Kasumi-1 (cell line): ENCODE measurements at places on chromosomes 7 and 10.

DNA sequence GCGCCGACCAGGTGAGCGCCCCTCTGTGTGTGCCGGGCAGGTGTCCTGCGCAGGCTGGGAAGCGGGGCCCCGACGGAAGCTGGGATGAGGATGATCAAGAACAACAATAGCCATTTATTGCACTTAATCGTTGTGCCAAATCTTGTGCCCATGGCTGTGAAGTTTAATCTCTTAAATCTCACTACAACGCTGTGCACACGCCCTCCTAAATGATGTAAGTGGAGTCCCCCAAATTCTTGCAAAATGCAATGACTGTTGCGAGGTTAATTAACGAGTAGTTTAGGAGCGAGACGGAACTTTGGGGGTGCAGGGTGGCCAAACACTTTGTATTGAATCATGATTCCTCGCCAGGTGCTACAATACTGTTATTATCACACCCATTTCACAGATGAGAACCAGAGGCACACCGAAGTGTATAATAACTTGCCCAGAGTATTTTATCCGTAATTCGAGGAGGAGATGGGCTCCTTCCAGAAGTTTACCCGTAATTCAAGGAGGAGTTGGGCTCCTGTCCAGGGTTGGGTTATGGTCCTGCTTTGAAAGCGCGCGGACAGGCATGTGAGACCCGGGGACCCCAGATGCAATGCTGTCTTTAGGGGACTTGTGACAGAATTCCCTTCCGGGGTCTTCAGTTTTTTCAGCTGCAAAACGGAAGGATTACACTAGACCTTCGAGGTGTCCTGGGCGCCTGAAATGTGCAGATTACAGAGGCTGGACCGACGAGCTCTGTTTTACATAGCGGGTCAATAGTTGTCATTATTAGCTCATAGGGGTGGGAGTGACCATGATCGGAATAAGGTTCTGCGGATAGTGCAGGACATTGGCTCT is 1.0 kb downstream of the FFAR4 start:
- DNase-seq = no peak

- peak; percentile 37 for DNase-seq
Measured at GRCh38 chr10:24418532-24418931, 209.6 kb downstream of the KIAA1217 start.

GRCh38 chr7:155645662-155646061 is 1.2 kb downstream of the RBM33 start:
- no peak for DNase-seq

GRCh38 chr10:1240341-1240775 is 184.2 kb downstream of the WDR37 start:
- DNase-seq = peak; percentile 77

DNA sequence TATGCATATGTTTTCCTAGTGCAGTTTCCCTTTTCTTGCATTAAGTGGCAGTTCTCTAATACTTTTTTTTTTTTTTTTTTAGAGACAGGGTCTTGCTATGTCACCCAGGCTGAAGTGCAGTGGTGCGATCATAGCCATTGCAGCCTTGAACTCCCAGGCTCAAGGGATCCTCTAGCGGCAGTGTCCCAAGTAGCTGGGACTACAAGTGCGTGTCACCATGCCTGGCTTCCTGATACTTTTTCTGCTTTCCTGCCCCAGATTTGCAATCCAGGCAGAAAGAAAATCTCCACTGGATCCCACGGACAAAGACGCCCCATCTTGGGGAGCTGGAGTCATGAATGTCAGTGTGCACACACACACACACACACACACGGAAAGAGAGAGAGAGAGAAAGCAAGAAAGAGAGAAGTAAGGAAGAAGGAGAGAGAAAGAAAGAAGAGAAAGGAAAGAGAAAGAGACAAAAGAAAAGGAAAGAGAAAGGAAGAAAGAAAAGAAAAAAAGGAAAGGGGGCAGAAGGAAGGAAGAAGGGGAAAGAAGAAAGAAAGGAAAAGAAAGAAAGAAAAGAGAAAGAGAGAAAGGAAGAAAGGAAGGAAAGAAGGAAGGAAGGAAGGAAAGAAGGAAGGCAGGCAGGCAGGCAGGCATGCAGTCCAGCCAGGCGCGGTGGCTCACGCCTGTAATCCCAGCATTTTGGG is 37.5 kb upstream of the OCM2 start:
- peak; percentile 59 for DNase-seq

DNA sequence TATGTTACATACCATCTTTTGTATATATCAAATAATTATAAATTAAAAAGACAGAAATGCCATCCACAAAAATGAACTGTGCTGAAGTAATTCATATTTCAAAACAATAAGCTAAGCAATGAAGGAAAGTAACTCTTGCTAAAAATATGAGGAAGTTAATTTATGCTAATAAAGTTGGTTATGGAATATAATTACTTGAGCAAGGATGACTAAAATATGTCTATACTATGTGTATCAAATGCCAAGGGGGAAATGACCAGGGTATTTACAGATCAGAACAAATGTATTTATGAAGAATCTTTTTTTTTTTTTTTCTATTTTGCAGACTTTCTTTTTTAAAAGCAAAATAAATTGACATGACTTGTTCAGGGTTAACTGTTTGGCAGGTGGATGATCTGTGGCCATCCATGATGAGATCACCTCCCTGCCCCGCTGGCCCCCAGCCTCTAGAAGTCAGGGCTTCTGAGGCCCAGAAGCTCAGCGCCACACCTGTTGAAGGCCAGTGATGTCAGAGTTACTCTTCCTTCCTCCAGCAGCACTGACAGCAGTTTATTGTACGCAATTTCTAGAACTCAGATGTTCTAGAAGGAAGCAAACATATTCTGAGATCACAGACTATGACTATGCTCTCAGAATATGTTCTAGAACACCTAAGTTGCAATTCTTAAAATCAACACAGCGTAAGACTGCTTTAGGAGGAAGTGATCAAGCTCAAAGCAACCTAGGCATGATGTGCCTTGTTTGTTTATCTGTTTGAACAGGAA is 196.1 kb upstream of the KLF14 start:
- no peak for DNase-seq

GRCh38 chr10:102010961-102011360 is 45.0 kb downstream of the ARMH3 start:
- peak; percentile 39 for DNase-seq

- DNase-seq = no peak
Measured at GRCh38 chr10:22305721-22306120, 10.5 kb upstream of the COMMD3 start.

- no peak for DNase-seq
Measured at GRCh38 chr10:26946102-26946811, 85.5 kb upstream of the ABI1 start.

GRCh38 chr7:114932991-114933390 is 11.1 kb downstream of the MDFIC start:
- DNase-seq = no peak

DNA sequence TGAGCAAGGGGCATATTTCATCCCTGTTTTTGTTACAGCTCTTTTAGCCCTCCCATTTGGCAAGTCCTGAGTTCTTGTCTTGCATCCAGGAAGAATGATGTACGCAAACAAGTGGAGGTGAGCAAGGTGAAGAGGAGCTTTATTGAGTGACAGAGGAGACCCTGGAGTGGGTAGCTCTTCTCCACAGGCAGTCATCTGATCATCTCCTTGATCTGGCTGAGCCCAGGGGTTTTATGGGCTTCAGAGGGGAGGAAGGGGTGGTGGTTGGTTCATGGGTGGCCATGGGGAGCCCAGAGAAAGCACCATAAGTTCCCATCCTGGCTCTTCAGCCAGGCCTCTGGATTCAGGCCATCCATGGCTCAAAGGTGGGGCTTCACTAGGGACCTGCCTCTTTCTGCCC is 21.9 kb downstream of the STEAP1 start:
- DNase-seq = no peak

- DNase-seq = peak; percentile 3
Measured at GRCh38 chr7:73839743-73840714, 2.3 kb downstream of the METTL27 start.

DNA sequence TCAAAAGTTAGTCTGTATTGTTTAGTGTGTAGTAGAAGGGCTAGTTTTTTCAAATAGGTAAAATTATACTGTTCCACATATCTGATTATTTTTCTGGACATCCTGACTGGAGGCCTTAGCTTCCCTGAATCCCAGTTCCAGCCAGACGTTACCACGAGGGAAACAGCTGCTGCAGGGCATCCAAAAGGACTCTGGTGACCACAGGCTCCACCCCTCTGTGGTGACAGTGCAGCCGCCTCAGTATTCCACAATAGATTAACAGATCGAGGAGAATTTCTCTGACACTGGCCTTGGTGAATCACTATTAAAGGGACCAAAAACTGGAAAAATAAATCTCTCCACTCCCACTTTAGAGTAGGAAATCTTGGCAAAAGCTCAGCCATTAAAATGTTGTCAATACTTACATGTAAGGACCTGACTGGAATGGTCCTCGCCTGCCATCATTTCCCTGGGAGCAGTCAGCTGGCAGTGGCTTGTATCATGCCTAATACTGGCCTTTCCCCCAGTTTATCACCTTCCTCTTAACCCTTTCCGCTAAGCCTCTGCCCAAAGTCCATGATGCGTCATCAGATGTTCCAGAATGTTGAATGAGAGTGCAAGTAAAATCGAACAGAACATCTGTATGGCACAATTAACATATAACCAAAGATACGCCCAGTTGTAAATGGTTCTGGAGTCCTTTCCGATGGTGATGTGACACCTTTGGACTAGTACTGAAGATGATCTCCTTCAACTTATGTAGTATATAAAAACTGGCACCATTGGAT is 31.6 kb downstream of the ENO4 start:
- no peak for DNase-seq

- DNase-seq = no peak
Measured at GRCh38 chr7:85564861-85565260, 378.0 kb upstream of the SEMA3D start.

- DNase-seq = no peak
Measured at GRCh38 chr10:97888641-97889262, 39.1 kb downstream of the GOLGA7B start.

DNA sequence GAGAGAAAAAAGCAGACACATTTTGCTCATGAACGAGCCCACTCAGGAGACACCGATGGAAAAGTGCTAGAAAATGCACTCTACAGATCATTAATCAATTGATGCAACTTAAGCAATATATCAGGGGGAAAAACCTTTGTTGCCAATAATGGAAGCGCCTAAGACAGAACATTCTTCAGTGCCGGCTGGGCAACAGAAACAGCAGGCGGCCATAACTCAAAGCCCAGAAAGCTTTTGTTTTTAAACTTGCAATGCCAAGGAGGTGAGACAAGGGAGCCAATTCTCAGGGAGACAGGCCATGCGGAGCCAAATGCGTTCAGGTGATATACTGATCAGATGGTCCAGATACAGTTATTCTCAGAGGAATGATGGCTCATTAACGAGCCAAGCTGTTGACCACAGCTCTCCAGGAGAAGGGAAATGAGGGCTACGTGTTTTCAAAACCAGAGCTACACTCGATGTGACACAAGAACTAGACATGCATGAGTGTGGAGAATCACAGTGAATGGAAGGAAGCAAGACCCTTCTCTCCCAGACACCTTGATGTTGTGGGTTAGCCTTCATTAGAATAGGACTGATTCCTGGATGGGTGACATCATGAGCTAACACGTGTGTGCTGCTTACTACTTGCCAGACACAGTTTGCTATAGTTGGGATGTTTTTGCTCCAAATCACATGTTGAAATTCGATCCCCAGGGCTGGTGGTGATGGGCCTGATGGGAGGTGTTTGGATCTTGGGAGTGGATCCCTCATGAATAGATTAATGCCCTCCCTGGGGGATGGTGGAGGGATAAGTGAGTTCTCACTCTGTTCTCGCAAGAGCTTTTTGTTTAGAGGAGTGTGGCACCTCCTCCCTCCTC is 79.1 kb upstream of the KCNMA1 start:
- DNase-seq = no peak

DNA sequence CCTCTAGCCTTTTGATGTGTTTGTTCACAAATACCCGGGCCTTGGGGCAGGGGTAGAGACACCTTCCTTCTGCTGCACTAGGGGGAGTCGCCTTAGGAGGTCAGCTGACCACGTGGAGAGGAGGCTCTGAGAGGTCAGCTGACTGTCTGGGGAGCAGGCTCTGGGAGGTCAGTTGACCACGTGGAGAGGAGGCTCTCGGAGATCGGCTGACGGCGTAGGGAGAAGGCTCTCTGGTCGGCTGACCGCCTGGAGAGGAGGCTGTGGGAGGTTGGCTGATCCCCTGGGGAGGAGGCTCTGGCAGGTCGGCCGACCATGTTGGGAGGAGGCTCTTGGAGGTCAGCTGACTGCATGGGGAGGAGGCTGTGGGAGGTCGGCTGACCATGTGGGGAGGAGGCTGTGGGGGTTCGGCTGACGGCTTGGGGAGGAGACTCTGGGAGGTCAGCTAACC is 59.6 kb upstream of the LYZL1 start:
- no peak for DNase-seq

GRCh38 chr10:124565565-124566221 is 104.1 kb downstream of the LHPP start:
- peak; percentile 69 for DNase-seq

DNA sequence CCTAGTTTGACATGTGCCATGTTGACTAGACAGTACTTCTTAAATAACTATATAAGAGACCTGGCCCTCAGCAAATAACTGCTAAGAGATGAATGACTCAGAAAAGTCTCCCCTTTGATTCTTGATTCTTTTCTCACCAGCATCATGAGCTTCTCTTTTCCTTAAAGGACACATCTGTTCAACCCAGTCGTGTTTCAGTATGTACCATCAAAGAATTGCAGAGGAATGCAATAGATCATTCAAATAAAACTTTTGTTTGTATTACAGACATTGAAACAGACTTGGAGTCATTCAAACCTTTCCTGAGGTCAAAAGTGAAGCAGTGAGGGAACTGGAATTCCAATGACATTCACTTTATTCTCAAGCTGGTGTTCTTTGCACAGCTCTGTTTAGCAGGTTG is 598.3 kb upstream of the GHITM start:
- DNase-seq = no peak

- DNase-seq = no peak
Measured at GRCh38 chr10:23362069-23362830, 17.7 kb upstream of the C10orf67 start.

GRCh38 chr10:30915146-30915545 is 116.5 kb downstream of the ZNF438 start:
- no peak for DNase-seq

DNA sequence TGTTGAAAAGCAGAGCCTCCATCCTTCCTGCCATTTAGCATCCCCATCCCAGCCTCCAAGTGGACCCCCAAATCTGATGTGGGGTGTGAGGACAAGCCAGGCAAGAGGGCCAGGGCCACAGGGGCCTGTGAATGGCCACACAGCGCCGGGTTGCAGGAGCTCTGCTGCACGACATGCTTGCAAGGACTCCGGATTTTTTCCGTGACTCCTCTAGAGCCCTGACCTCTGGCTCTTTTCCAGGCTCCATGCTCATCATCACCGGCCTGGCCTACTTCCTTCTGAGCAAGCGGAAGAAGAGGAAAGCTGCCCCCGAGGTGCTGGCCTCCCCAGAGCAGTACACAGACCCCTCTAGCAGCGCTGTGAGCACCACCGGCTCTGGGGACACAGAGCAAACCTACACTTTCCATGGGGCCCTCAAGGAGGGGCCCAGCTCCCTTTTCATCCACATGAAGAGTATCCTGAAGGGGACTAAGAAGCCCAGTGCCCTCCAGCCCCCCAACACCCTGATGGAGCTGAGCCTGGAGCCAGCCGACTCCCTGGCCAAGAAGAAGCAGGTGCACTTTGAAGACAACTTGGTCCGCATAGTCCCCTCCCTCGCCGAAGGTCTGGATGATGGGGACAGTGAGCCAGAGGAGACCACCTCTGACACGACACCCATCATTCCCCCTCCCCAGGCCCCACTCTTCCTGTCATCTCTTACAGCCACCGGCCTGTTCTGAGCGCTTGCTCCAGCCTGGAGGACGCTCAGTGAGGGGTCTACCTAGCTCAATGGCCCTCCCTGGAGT is 23.5 kb downstream of the TMEM72 start:
- no peak for DNase-seq

GRCh38 chr10:10872035-10872673 is 145.5 kb upstream of the CELF2 start:
- DNase-seq = no peak
